Pons (tissue), 1 donor: ENCODE measurements at places on chromosomes 3 and 15.
A peak's percentile ranks its signal among the peaks of the same experiment; 100 is the strongest.

DNA sequence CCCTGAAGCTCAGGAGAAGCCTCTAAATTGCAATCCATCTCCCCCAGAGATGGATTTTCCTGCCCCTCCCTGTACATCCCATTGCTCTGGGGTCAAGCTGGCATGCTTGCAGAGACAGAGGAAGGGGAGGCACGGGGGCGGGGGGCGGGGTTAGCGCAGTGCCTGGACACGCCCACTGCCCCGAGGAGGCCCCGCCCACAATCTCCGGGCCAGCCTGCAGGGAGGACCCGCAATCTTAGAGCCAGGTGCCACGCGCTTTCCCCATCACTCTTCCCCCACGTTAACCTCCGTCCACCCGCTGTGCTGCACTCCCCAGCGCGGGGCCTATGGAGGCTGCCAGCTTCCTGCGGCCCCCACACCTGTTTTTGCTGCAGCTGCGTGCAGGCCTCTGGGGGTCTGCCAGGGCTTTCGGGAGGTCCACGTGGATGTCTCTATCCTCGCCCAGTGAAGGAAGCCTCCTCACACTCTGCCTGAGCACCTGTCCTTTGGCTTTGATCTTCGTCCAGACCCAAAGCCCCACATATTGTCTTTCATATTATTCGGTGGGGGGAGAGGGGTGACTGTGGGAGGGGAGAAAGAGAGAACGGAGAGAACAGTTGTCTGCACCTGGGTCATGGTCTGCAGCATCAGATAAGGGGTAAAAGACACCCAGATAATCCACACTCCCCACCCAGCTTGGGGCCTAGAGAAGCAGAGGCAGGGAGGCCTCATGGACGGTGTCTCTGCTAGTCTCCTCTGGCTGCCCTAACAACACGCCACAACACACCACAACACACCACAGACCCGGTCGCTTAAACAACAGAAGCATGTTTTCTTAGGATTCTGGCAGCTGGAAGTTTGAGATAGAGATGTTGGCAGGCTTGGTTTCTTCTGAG, 118.0 kb upstream of the MEF2A start:
- no peak for DNase-seq

DNA sequence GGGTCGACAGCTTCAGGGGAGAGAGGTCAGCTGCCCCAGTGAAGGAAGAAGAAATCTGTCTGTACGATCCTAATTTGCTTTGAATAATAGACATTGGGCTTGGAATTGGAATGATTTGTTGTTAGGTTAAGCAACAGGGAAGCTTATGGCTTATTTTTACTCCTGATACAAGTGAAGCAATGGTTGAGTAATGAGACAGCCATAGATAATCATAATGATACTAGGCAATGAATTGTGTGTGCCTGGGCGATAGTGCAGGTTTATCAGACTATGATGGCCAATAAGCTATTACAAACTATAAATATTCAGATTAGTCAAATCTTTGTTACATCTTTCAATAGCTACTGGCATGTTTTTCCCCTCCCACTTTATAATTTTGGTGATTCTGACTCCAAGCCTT, 140.9 kb upstream of the CDIN1 start:
- no peak for DNase-seq

DNA sequence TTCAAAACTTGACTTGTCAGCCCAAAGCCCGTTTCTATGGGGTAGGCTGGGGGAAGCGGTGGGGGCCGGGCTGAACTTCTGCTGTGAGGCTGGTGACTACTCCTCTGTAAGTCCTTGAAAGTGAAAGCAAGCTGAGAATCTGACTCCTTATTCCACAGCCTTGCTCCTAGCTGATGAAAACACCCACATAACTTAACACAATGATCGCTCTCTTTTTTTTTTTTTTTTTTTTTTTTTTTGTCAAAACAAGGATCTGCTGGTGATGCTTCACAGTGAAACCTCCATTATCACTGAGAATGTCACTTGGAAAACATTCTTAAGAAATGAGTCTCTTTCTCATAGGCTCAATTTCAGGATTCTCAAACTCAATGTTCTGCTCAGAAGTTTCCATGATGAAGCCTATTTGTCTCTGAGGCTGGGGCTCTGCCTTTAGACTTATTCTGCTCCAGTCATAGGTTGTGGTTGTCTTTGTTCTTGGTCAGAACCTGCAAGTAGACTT, 31.4 kb upstream of the TKT start:
- peak; percentile 31 for DNase-seq

DNA sequence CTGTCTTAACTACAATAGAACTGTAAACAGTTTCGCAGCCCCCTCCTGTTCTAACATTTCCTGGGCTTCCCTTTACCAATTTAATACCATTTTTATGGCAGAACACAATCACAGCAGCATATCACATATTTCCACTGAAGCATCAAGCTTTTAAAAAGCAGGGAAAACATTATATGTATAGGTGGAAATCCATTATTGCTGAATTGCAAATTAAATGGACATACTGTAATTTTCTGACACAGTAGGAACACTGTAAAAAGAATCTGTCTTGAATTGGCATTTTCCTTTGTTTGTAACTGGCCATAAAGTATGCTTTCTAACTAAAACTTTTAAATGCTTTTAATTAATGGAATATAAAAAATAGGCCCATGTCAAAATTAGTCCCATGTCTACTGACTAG, 1385.8 kb downstream of the SI start:
- DNase-seq = no peak

GRCh38 chr15:74432968-74433591, 678 bp downstream of the SEMA7A start:
- no peak for DNase-seq
